ENCODE measurements at places on chromosomes 6 and 20. TPM values are rescaled to one million over a fixed set of nuclear protein-coding genes. Genes with fewer than 3 reads are reported as not detected.
A peak's percentile ranks its signal among the peaks of the same experiment; 100 is the strongest.

- no peak for DNase-seq
Measured at GRCh38 chr6:142712231-142712630, 232.7 kb downstream of the HIVEP2 start.

DNA sequence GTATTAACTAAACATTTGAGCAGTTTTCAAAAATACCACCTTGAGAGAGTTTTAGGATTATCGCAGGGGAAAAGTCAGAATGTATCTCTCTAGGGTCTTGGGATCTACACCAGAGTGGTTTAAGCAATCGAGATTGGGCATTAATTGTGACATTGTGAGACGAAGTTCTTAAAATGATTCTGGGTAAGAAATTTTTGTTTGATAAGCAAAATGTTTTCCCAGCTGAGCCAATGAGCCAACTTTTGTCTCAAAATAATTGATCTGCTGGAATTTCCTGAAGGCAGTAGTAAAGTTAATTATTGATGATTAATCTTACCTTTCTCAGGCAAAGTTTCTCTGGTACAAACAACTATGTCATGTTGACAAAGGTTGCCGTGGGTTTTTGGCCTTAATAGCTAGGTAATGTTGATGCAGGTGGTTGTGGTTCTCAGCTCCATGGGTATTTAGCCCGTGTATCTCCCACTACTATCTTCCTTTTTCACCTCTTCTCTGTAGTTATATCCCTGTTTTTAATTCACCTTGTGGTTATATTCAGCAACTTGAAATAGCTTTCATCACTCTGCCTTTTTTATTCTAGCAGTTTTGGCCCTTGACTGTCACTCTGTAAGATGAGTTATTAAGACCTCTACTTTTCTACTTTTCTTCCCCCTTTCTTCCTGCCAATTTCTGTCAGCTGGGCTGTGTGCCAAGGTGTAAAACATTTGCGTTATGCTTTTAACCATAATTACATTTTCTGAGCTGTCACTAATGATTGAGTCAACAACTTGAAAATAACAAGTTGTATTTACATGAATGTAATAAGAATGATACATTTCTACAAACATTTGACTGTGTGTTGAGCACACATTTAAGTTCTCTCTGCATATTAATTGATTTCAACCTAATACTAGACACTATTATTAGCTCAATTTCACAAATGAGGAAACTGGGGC is 368.3 kb upstream of the BTBD3 start:
- DNase-seq, result no peak

DNA sequence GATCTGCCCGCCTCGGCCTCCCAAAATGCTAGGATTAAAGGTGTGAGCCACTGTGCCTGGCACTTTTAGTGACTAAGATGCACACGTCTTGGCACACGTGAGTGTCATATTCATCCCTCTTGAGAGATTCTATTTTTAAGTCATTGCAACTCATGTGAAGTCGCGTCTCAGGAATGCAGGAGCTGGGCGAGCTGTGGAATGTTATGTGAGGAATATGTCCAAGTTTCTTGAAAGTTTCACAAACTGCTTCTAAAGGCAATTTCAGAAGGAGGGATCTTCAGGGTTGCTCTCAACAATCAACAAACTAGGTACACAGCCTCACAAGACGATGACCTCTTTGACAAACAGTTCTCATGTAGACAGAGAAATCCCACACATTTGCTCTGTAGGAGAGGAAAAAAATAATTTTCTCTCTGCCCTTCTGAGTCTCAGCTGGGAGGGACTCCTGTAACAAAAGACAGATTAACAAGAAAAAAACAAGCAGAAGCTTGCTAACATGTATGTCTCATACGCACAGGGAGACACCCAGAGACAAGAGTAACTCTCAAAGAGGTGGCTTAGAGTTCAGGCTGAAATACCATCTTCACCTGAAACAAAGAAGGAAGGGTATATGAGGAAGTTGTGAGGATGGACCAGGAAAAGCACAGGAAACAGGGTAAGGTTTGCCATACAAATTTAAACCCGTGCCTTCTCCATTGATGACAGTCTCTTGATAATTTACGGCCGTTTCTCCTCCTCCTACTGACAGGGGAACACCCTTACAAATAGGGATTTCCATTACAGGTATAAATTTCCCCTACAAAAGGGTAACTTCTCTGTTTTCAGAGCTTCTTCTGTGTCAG is 45.3 kb upstream of the FAM50B start:
- DNase-seq, result peak; percentile 79

- no peak for DNase-seq
Measured at GRCh38 chr6:169106176-169106575, 147.5 kb downstream of the THBS2 start.

DNA sequence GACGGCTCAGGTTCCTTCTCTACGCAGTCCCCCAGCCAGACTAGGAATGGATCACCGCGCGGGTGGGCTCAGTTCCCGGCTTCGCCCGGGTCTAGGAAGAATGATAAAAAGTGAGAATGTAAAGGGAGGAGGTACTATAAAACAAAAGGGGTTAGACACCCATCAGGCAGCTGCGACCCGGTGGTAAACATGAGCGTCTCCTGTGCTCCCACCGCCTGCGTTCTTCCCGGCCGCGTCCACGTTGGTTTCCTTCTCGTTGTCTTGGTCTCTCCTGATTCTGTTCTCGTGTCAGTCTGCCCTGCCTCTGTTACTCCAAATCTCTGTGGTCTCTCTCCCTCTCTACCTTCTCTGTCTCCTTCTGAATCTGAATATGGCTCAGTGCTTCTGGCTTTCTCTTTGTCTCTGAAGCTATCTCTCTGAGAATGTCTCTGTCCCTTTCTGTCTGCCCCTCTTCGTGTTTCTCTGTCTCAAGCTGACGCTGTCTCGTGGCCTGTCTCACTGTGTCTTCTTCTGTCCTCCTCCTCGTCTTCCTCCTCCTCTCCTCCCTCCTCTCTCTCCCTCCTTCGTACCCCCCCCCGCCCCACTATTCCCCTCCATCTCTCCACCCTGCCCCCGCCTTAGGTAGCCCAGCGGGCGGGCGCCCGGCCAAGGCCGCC is 41.6 kb upstream of the FOXP4 start:
- DNase-seq, result no peak

DNA sequence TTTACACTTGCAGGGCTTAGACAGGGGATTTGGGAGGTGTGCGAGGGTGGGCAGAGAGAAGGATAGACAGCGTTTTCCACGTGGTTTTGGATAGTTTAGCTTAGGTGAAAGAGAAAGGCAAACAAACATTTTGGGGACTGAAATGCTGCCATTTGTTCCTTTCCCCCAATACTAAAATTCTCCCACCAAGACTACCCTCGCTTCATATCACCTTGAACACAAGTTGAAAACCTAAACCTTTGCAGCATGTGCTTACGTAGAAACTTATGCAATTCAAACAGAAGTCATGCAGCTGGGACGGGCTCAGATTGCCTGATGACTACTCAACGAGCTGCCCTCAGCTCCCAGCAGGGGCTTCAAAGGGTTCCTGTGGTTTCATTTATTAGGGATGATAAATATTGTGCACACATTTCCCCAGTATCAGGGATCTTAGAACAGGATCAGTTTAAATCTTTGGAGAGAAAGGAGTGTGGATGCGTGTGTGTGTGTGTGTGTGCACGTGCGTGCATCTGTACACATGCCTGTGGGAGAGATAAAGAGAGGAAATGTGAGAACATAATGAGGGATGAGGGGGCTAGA is 77.3 kb downstream of the SLC22A23 start:
- DNase-seq, result no peak

DNA sequence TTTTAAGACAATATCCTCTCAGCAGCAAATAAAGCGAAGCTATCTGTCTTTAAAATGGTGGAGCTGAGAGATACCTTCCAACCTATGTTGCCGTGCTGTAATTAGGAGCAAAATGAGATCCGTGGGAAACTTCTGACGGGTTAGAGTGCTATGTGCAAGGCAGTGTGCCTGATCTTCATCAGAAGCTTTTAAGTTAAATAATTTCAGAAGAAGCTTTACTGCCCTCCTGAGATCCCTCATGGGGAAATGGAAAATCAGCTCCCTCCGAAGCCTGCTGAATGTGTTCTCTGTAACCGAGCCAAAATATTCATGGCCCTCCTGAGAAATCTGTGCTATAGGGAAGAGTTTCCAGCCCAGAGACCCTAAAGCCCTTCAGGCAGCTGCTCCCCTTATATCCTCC is 43.7 kb upstream of the TBC1D7 start:
- no peak for DNase-seq

GRCh38 chr6:52423971-52424381 is 3.8 kb downstream of the EFHC1 start:
- DNase-seq, result peak; percentile 65

DNA sequence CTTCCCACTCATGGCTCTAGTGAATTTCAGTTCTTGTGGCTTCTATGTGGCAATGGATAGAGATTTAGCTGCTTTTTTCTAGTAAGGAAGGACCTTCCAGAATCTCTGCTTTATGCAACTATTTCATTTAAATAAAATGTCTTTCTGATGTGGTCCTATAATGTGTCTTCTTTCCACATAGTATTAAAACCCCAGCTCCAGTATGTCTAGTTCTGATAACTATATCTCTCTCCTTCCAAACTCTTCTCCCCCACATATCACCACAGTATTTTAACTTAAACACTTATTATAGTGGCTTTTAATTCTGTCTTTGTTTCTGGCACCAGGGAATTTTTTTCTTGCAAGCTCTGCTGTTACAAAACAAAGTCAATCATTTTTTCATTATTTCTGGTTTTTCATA is 40.6 kb upstream of the SUMO4 start:
- DNase-seq, result no peak

DNA sequence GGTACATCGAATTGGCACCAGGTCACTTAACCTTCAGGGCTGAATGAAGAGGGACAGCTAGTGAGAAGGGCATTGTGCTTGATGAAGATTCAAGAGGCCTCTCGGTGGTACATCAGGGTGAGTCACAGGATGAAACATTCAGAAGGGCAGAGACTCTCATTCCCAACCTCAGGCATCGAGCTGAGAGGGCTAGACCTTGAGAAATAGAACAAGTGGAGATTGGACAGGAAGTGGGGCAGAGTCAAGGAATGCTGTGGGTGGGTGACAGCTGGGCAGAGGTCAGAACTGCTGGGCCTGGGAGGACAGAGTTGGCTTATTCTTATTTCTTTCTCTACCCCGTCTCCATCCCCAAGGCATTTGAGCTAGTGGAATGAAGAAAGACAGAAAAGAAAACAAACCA is 126.0 kb downstream of the SCML4 start:
- no peak for DNase-seq

The LCA5 gene
- 6.1 TPM for total RNA-seq

The MYB gene
- 0.13 TPM for total RNA-seq

The PSORS1C2 gene
- total RNA-seq, result not detected

The ERVFRD-1 gene
- not detected for total RNA-seq

The CST4 gene
- total RNA-seq, result not detected
